ENCODE measurements at places on chromosomes 1 and 21.

DNA sequence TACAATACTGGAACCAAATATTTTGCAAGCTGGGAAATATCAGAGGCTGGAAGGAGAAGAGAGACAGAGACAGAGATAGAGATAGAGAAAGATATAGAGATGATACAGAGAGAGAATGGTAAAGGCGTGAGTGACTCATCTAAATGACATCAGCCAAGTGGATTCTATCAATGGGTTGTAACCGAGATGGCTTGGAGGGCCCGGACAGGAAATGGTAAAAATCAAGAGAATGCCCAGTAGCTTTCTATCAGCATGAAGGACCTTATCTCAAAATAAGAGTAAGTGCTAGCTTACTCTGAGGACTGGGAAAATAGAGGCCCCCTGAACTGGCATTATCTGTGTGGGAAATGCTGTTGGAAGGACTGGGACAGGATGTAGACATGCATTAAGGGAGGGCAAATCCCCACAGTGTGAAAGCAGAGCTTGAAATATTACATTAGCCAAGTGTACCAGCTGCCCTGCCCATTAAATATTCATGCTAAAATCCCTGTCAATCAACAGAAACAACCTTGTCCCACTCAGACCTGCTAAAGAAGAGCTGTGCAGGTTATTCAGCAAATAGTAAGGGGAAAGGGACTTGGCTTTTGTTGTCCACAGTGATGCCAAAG, 76.6 kb upstream of the ZNF644 start:
- no peaks in the 10 kb centered on the region for H3K36me3 ChIP-seq
- peaks cover 25% of the 10 kb centered on the region for H3K4me1 ChIP-seq
- H3K4me3 ChIP-seq = no peak overlapping the region
- no peak overlapping the region for H3K27ac ChIP-seq
- no peak for DNase-seq
- peaks cover 18% of the 10 kb centered on the region for H3K27me3 ChIP-seq

DNA sequence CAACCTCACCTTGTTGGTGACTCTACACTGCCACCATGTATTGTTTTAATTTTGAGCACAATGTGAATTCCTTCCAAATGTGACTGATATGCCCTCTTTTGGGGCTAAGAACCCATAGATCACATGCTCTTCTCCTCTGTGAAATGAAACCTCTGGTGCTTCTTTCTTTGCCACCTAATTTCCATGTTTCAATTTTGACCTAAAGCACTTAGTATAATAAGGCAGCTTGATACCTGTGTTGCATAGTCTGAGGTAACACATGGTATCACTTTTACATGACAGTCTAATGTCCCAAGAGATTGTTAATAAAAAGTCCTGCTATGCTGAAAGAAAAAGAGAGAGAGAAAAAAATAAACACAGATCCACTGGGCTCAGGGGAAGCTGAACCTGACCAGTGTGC, 24.2 kb downstream of the CLEC20A start:
- H3K4me3 ChIP-seq = no peak overlapping the region
- peaks cover 55% of the 10 kb centered on the region for H3K27me3 ChIP-seq
- H3K27ac ChIP-seq = no peak overlapping the region
- H3K36me3 ChIP-seq = no peaks in the 10 kb centered on the region

GRCh38 chr1:155978325-155978972, at the start of gene ARHGEF2:
TSS of gene ARHGEF2 (minus strand) at chr1:155978547. CDS start at chr1:155978427, 120 bp downstream.
- H3K36me3 ChIP-seq = peaks cover 13% of the 10 kb centered on the region
- H3K4me3 ChIP-seq = peak within 1 kb of the TSS; percentile 90
- H3K4me1 ChIP-seq = peaks cover 84% of the 10 kb centered on the region
- peak within 1 kb of the TSS; percentile 90 for H3K27ac ChIP-seq
- DNase-seq = peak; percentile 52

- H3K27ac ChIP-seq = no peak overlapping the region
- DNase-seq = no peak
- peaks cover 14% of the 10 kb centered on the region for H3K36me3 ChIP-seq
- H3K4me1 ChIP-seq = no peaks in the 10 kb centered on the region
- no peak overlapping the region for H3K4me3 ChIP-seq
- H3K27me3 ChIP-seq = no peaks in the 10 kb centered on the region
These were observed 14.3 kb downstream of the GLRX2 start for GRCh38 chr1:193090865-193091264.

- no peak for DNase-seq
- no peak overlapping the region for H3K4me3 ChIP-seq
- no peaks in the 10 kb centered on the region for H3K36me3 ChIP-seq
- no peak overlapping the region for H3K27ac ChIP-seq
These were observed 131.0 kb downstream of the TRIM33 start for GRCh38 chr1:114379987-114380386.

DNA sequence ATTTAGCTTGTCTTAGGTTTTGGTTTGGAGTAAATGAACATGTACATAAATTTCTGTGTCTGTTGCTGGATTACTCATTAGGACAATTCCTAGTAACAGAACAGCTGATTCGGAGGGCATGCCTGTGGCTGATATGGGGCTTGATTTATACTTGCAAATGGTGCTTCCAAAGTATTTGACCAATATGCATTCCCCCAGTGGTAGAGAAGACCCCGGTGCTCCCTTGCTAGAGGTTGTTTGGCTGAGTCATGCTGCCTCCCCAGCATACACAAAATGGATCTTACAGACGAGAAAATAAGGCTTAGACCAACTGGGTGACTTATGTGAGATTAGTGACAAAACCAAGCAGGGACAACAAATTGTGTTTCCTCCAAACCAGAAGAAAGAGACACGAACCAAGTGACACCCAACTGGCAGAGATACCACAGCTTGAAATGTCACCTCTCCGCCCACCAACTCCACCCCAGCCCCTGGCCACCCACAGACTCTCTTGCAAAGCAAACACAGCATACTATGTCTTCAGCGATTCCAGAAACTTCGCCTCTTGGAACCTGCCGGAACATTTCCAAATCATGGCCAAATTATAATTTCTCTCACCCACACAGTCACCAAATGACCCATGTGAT, 75.9 kb upstream of the ETS2 start:
- peaks cover 51% of the 10 kb centered on the region for H3K27me3 ChIP-seq
- peaks cover 6% of the 10 kb centered on the region for H3K4me1 ChIP-seq
- H3K36me3 ChIP-seq = no peaks in the 10 kb centered on the region
- no peak overlapping the region for H3K27ac ChIP-seq

GRCh38 chr1:164510435-164510834, 48.5 kb upstream of the PBX1 start:
- H3K27me3 ChIP-seq = no peaks in the 10 kb centered on the region
- H3K4me3 ChIP-seq = no peak overlapping the region
- no peak for DNase-seq
- H3K36me3 ChIP-seq = no peaks in the 10 kb centered on the region
- no peak overlapping the region for H3K27ac ChIP-seq

GRCh38 chr1:91924146-91924545, 25.1 kb upstream of the BRDT start:
- DNase-seq = no peak
- H3K27me3 ChIP-seq = no peaks in the 10 kb centered on the region
- no peak overlapping the region for H3K27ac ChIP-seq
- no peaks in the 10 kb centered on the region for H3K36me3 ChIP-seq
- H3K4me1 ChIP-seq = peaks cover 7% of the 10 kb centered on the region
- no peak overlapping the region for H3K4me3 ChIP-seq

GRCh38 chr1:95117207-95118066, at the start of gene TLCD4:
TSS of gene TLCD4 (plus strand) at chr1:95117355. CDS start at chr1:95143902, 26,547 bp downstream.
- H3K27ac ChIP-seq = no peak within 1 kb of the TSS
- peaks cover 1% of the 10 kb centered on the region for H3K36me3 ChIP-seq
- peak within 1 kb of the TSS; percentile 77 for H3K4me3 ChIP-seq
- no peak for DNase-seq
- peaks cover 4% of the 10 kb centered on the region for H3K4me1 ChIP-seq

DNA sequence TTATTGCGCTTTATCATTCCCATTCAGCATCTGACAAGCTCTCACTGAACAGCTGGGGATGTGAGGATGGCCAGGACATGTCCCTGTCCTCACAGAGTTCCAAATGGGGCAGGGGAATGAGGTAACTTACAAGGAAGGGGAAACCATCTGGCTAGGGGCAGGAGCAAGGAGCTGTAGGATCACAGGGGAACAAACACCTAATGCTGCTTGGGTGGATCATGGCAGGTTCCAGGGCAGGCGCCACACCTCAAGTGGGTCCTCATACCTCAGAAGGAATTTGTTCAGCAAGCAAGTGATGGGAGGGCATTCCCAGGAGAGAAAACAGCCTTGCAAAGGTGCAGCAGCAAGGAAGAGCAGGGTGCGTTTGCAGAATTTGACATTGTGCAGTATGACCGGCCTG, 35.1 kb upstream of the GRIK3 start:
- H3K27me3 ChIP-seq = peaks cover 48% of the 10 kb centered on the region
- no peaks in the 10 kb centered on the region for H3K4me1 ChIP-seq
- no peak overlapping the region for H3K27ac ChIP-seq
- no peaks in the 10 kb centered on the region for H3K36me3 ChIP-seq

DNA sequence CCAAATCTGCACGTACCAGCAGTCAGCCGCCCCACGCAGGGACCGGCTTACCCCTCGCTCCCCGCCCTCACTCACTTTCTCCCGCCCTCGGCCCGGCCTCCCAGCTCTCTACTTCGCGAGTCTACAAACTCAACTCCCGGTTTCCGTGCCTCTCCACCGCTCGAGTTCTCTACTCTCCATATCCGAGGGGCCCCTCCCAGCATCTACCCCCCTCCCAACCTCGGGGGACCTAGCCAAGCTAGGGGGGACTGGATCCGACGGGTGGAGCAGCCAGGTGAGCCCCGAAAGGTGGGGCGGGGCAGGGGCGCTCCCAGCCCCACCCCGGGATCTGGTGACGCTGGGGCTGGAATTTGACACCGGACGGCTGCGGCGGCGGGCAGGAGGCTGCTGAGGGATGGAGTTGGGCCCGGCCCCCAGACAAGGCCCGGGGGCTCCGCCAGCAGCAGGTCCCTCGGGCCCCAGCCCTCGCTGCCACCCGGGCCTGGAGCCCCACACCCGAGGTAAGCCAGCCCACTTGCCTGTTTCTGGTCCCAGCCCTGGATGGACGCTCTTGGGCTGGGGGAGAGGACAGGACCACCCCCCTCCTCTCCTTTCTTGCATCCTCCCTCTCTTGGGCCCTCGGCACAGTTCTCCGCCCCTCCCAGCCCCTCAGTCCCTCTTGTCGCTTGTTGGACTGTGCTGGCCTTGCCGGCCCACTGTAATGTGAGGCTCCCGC, at the start of gene ARTN:
Gene ARTN (plus strand): TSS at position 416 of the 715 bp plus-strand sequence. CDS start 1,856 bp downstream, outside the sequence.
- peaks cover 25% of the 10 kb centered on the region for H3K27me3 ChIP-seq
- no peaks in the 10 kb centered on the region for H3K36me3 ChIP-seq
- peaks cover 6% of the 10 kb centered on the region for H3K4me1 ChIP-seq

DNA sequence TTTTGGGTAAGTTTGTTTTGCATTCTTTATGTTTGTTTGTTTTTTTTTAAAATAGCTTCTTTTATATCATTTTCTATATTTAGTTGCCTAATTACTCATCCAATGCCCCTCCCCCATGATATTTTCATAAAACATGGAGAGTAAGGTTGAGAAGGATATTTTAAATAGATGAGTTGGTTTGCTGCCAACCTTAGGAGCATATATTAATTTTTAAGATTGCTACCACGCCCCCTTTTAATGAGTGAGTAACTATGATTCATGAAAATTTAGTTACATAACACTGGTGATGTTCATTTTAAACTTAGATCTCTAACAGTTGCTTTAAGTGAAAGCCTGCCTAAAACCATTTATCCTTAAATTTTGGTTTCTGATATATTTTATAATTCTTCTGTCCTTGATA, 18.7 kb downstream of the TMEM50A start:
- H3K36me3 ChIP-seq = peaks cover 82% of the 10 kb centered on the region
- peak overlapping the region; percentile 36 for H3K27ac ChIP-seq
- H3K4me1 ChIP-seq = peaks cover 17% of the 10 kb centered on the region
- DNase-seq = no peak
- no peaks in the 10 kb centered on the region for H3K27me3 ChIP-seq
- H3K4me3 ChIP-seq = no peak overlapping the region

- no peak for DNase-seq
- no peaks in the 10 kb centered on the region for H3K27me3 ChIP-seq
- H3K4me3 ChIP-seq = no peak overlapping the region
- no peaks in the 10 kb centered on the region for H3K36me3 ChIP-seq
- peaks cover 5% of the 10 kb centered on the region for H3K4me1 ChIP-seq
These were observed 35.6 kb downstream of the GPA33 start for GRCh38 chr1:167054531-167054930.

DNA sequence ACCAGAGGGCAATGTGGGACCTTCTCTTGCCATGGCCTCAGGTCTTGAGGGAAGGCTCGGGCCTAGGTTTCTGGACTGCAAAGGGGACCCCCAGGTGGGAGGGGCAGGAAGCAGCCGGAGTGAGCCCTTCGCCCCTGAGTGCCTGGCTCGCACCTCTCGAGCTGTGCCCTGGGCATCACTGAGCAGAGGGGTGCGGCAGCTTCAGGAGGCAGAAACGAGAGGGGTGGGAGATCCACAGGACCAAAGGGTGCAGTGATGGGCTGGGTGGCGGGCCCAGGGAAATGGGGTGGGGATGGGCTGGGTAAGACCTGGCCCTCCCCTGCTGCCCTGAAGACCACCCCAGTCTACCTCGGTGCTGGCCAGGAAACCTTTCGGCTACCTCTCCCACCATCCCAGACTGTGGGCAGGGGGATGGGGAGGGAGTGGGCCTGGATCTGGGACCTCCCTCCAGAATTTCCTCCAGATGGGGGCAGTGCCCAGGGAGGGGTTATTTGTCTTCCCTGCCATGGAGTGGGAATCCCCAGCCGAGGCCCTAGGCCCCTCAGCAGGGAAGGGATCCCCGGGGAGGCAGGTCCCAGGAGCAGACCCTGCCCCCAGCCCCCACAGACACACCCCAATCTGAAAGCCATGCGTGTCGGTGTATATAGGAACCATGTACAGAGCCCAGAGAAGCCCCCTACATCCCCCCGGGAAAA, 21.3 kb downstream of the A3GALT2 start:
- H3K27ac ChIP-seq = no peak overlapping the region
- DNase-seq = no peak
- H3K36me3 ChIP-seq = peaks cover 21% of the 10 kb centered on the region
- peaks cover 39% of the 10 kb centered on the region for H3K4me1 ChIP-seq
- no peak overlapping the region for H3K4me3 ChIP-seq
- no peaks in the 10 kb centered on the region for H3K27me3 ChIP-seq

DNA sequence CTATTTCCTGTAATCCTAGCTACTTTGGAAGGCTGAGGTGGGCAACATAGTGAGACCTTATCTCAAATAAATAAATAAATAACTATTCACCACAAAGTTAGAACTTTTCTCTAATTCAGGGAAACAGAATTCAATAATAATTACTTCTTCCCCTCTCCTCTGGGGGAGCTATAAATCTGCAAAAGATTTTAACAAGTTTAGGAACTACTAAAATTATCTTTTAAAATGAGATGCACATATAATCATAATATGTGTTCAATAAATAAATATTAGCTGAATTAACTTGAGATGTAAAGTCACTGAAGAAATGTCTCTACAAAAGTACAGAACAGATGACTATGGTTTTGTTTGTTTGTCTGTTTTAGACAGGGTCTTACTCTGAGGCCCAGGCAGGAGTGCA, 14.1 kb downstream of the WDR47 start:
- DNase-seq = no peak
- H3K4me1 ChIP-seq = no peaks in the 10 kb centered on the region
- H3K36me3 ChIP-seq = peaks cover 3% of the 10 kb centered on the region
- H3K27ac ChIP-seq = no peak overlapping the region
- H3K4me3 ChIP-seq = no peak overlapping the region
- H3K27me3 ChIP-seq = no peaks in the 10 kb centered on the region

DNA sequence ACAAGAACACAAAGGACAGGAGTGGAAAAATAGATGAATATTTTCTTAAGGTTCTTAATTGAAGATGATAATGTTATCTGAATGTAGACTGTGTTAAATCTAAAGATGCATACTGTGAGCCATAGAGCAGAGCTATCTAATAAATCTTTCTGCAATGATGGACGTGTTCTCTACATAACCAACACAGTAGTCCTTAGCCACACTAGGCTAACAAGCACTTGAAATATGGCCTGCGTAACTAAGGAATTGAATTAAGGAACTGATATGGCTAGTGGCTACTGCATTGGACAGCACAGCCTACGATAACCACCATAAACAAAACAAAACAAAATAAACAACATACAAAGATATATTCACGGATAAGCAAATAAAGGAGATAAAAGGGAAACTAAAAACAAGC, 181.3 kb downstream of the LYPLAL1 start:
- H3K4me1 ChIP-seq = no peaks in the 10 kb centered on the region
- no peaks in the 10 kb centered on the region for H3K27me3 ChIP-seq
- H3K36me3 ChIP-seq = no peaks in the 10 kb centered on the region
- no peak for DNase-seq
- no peak overlapping the region for H3K27ac ChIP-seq

All from central memory CD8-positive, alpha-beta T cell (primary cell).